HCT116 (cell line): ENCODE measurements at places on chromosomes 6 and 20.

GRCh38 chr20:21921251-21921650, 215.8 kb downstream of the PAX1 start:
- no peak for DNase-seq

GRCh38 chr20:37501940-37502339, 19.1 kb upstream of the NNAT start:
- DNase-seq = no peak

GRCh38 chr6:97586344-97586743, 303.3 kb upstream of the MMS22L start:
- no peak for DNase-seq

- no peak for DNase-seq
Measured at GRCh38 chr20:54208548-54209176, 775 bp downstream of the PFDN4 start.

GRCh38 chr6:43093436-43094289, 17.5 kb downstream of the PTK7 start:
- DNase-seq = no peak

GRCh38 chr6:105014954-105015353, 58.0 kb downstream of the LIN28B start:
- DNase-seq = no peak

DNA sequence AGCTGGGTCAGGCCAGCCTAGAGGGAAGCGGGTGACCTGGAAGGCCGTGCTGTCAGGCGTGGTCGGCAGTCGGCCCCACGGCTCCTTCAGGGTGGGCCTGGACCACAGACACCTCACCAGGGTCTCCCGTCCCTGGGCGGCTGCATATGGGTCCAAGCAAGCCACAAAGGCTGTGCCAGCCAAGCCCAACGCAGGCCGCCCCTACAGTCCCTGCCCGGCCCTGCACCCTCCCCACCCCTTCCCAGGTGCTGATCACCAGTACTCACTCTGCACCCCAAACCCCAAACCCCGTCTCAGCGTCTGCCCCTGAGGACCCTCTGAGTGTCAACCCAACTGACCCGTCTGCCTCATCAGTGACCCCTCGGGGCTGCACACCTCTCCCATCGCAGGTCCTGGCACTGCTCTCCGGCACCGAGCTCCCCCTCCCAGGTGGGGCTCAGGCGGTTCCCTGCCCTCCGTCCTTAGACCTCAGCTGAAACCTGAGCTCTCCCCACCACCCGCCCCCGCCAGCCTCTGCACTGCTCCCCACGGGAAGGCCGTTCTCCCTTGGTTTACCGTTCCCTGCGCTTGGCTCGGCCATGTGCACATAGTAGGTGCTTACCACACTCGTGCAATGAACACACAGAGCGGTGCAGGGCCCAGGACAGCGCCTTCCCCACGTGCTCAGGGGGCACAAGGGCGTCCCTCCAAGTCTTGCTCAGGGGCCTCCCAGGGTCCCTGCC, 1.5 kb upstream of the PPDPF start:
- DNase-seq = no peak
